SJSA1 (cell line): ENCODE measurements at places on chromosomes 11 and 22. TPM values are rescaled to one million over a fixed set of nuclear protein-coding genes. Genes with fewer than 3 reads are reported as not detected.

Gene EHF
- 0.22 TPM in 1 of 2 replicates, not detected in the other for total RNA-seq

Gene COPB1
- total RNA-seq: 324 and 423 TPM in 2 replicates

Gene TEX54
- total RNA-seq: not detected in 2 replicates

Gene FAM83F
- total RNA-seq: not detected in 2 replicates

- peak overlapping the region; percentile 58 for H3K27ac ChIP-seq
- H3K4me3 ChIP-seq: no peak overlapping the region
- DNase-seq: peak; percentile 76
- H3K4me1 ChIP-seq: peaks cover 96% of the 10 kb centered on the region
Measured at GRCh38 chr22:30208631-30209603, 37.6 kb downstream of the LIF start.

- no peak for DNase-seq
- H3K4me1 ChIP-seq: no peaks in the 10 kb centered on the region
- H3K27ac ChIP-seq: no peak overlapping the region
- H3K27me3 ChIP-seq: no peaks in the 10 kb centered on the region
Measured at GRCh38 chr11:32288276-32288675, 147.1 kb downstream of the WT1 start.

DNA sequence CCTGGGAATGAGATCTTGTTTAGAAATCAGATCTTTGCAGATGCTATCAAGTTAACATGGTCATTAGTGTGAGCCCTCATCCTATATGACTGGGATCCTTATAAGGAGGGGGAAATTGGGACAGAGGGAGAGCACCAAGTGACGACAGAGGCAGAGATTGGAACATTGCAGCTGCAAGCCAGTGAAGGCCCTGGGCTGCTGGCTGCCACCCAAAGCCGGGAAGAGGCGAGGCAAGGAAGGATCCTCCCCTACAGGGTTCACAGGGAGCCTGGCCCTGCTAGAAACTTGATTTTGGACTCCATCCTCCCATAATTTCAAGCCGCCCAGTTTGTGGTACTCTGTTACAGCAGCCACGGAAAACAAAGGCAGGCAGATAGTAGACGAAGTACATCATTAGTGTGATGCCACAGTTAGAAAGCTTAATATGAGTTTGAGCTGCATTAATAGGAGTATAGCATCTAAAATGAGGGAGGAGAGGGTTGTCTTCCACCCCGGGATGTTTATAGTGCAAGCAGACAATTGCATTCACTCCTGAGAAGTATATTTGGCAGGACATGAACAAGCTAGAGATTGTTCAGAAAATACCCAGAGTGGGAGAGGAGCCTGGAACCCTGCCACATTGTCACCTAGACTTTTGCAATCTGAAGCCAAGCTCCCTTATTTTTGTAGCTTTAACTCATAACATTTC, 56.8 kb upstream of the CLMP start:
- H3K27me3 ChIP-seq: no peaks in the 10 kb centered on the region
- peaks cover 3% of the 10 kb centered on the region; the same call in 1 of the 2 replicates for H3K4me1 ChIP-seq
- H3K4me3 ChIP-seq: no peak overlapping the region
- no peaks in the 10 kb centered on the region for H3K36me3 ChIP-seq
- DNase-seq: no peak
- no peak overlapping the region for H3K27ac ChIP-seq

DNA sequence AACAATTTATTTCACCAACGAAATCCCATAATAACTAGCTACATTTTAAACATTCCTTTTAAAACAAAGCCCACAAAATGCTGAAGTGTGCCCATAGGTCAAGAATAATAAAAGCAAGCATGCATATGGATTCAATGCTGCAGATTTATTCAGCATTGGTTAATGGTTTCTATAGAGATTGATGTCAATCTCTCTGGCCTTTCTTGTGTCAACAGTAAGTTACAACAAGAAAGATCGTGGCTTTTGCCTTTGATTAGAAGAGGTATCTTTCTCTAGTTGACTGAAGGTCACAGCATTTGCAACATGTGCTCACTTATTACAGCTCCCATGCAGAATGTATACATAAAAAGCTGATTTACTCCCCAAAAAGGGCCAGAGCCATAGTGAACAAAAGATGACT, 1.4 kb upstream of the SOX6 start:
- H3K4me3 ChIP-seq: no peak overlapping the region
- H3K27ac ChIP-seq: no peak overlapping the region
- no peaks in the 10 kb centered on the region for H3K36me3 ChIP-seq
- H3K4me1 ChIP-seq: peaks cover 27% of the 10 kb centered on the region
- H3K27me3 ChIP-seq: no peaks in the 10 kb centered on the region
- DNase-seq: no peak

DNA sequence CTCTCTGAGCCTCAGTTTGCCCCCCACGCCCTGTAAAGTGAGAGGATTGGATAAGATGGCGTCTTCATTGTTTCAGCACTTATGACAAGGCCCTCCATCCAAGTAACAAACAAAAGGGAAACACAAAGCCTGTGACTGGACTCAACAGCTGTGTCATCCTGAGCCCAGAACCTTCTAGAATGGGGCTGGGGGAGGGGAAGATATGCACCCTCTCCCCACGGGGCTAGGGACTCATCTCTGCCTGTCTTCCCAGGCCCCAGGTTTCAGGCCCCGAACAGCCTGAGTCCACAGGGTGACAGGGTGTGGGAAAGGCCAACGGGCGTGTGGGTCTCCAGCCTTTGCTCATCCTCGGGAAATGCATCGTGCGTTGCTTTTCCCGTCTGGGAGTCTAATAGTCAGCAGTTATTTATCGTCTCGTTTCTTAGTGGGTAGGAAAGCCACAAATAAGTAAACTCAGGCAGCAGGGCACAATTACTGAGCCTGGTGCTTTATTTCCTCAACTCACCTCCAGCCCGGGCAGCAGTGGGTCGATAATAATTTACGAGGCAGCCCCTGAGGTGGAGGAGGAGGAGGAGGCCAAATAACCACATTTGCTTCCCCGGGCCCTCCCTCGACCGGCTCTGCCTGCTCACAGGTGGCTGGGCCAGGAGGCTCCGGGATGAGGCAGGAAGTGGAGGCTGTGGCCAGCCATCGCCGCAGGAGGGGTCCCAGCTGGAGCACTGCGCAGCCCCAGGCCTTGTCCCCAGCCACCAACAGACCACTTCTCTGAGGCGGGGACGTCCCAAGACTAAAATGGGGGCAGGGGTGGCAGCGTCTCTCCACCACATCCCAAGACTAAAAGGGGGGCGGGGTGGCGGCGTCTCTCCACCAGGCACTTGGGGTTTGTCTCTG, 54.4 kb downstream of the FLRT1 start:
- peaks cover 31% of the 10 kb centered on the region for H3K4me1 ChIP-seq
- H3K27ac ChIP-seq: no peak overlapping the region; the same call in 1 of the 2 replicates
- peak; percentile 26 for DNase-seq
- H3K4me3 ChIP-seq: no peak overlapping the region
- H3K36me3 ChIP-seq: no peaks in the 10 kb centered on the region

DNA sequence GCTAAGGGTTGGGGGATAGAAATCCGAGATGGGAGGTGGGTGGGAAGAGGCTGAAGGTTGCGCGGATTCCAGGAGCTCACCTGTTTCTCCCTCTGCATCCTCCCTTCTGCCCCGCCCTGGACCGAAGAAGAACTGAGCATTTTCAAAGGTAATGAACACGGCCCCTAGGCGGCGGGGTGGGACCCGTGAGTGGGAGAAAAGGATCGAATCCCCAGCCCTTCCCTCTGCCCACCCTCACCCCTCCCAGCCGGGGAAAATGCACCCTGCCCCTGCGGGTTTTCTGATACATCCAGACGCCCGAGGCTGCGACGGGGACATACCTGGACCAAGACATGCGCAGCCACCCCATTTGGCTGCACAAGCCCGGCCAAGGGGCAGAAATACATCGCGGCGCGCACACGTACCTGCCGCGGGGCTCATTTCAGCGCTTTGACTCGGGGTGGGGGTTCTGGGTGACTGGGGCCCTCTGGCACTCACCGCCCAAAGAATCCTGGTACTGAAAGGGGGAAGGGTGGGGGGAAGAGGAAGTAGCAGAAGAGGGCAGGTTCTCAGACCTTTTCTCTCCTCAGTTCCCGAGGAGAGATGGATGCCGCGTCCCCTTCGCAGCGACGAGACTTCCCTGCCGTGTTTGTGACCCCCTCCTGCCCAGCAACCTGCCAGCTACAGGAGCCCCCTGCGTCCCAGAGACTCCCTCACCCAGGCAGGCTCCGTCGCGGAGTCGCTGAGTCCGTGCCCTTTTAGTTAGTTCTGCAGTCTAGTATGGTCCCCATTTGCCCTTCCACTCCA, 6.0 kb downstream of the VSIG2 start:
- DNase-seq: no peak
- H3K4me1 ChIP-seq: peaks cover 23% of the 10 kb centered on the region
- H3K27ac ChIP-seq: no peak overlapping the region
- H3K27me3 ChIP-seq: no peaks in the 10 kb centered on the region
- H3K4me3 ChIP-seq: no peak overlapping the region

DNA sequence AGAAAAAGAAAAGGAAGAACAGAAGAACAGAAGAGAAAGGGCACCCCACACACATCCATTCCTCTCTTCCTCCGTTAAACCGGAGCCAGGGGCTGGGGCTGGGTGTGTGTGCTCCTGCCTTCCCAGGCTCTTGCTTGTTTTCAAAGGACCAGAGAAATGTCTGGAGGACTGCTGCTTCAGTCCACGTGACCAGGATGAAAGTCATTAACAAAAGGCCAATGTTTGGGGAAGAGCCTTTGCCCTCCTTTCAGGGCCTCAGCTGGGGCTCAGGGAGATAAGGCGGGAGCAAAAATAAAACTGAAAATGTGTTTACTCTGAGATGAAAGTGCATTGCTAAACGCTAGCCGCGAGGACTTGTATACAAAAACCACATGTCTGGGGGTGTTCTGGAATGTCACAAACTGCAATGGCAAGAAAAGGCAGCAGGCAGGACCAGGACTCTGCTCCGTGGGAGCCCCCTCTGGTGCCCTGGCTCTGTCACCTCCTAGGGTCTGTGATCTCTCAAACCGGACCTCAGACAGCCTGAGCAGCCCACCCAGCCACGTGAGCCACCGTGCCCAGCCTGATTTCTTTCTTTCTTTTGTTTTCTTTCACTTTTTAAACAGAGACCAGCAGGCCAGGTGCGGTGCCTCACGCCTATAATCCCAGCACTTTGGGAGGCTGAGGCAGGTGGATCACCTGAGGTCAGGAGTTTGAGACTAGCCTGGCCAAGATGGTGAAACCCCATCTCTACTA, 31.6 kb upstream of the MYH9 start:
- H3K27me3 ChIP-seq: no peaks in the 10 kb centered on the region
- H3K36me3 ChIP-seq: no peaks in the 10 kb centered on the region
- H3K27ac ChIP-seq: peak overlapping the region; percentile 46
- H3K4me1 ChIP-seq: peaks cover 56% of the 10 kb centered on the region

GRCh38 chr22:27514601-27515523, 286.7 kb downstream of the MN1 start:
- H3K27me3 ChIP-seq: no peaks in the 10 kb centered on the region
- H3K27ac ChIP-seq: no peak overlapping the region
- no peak overlapping the region for H3K4me3 ChIP-seq

- peak overlapping the region; percentile 86 for H3K27ac ChIP-seq
- DNase-seq: no peak
- H3K36me3 ChIP-seq: no peaks in the 10 kb centered on the region
- no peaks in the 10 kb centered on the region for H3K27me3 ChIP-seq
Measured at GRCh38 chr11:117328375-117329010, 839 bp downstream of the CEP164 start.

DNA sequence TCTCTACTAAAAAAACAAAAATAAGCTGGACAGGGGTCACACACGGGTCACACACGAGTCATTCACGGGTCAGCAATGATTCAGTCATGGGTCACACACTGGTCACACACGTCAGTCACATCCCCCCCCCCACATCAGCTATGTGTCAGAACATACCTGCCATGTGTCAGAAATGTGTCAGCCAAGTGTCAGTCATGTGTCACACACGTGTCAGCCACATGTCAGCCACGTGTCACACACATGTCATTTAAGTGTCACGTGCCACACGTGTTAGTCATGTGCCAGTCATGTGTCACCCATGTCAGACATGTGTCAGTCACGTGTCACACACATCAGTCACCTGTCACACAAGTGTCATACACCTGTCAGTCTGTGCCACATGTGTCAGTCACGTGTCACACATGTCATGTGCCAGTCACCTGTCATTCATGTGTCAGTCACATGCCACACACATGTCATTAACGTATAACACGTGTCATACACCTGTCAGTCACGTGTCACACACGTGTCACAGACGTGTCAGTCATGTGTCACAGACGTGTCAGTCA, 28.7 kb upstream of the MMP20 start:
- H3K36me3 ChIP-seq: no peaks in the 10 kb centered on the region
- H3K27ac ChIP-seq: no peak overlapping the region
- no peak overlapping the region for H3K4me3 ChIP-seq
- H3K4me1 ChIP-seq: no peaks in the 10 kb centered on the region

DNA sequence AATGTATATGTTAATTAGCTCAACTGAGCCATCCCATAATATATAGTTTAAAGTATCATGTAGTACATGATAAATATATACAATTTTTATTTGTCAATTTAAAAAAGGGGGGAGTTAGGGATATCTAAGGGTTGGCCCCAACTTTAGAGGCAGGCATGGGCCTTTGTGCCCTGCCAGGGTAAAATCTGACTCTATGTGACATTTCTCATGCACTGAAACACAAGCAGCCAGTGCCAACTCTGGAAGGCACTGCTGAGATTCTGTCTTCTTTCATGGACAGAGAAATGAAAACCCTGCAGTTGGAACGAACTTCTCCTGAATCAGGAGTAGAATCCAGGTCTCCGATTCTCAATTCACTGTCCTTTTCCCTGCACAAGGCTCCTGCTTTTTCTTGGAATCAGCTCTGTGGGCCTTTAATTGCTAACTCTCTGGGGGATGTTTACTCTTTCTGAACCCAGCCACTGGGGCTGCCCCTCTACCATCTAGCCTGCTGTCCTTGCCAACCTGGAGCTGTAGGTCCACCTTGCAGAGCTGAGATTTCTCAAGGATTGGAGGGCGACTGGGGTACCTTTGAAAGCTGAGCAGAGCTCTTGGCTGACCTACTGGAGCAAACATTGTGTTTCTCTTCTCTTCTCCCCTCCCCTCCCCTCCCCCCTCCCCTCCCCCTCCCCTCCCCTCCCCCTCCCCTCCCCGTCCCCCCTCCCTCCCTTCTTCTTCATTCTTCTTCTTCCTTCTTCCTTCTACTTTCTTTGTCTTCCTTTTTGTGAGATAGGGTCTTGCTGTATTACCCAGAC, 26.7 kb downstream of the SLC5A1 start:
- H3K4me1 ChIP-seq: peaks cover 3% of the 10 kb centered on the region; the same call in 1 of the 2 replicates
- DNase-seq: no peak
- H3K27ac ChIP-seq: no peak overlapping the region
- no peaks in the 10 kb centered on the region for H3K36me3 ChIP-seq
- peaks cover 25% of the 10 kb centered on the region for H3K27me3 ChIP-seq

DNA sequence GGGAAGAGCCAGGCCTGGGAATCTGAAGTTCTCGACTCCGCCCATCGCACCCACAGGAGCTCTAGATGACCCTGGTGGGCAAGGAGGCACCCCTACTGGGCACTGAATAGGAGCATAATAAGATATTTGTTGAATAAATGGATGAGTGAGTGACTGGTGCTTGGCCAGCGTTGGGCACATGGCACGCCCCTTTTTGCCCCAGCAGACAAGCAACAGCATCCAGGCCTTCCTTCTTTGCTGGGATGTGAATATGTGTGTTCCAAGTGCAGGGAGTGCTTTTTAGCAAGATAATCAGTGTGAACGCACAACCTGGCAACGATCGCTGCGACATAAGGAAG, 443 bp upstream of the CELF1 start:
- peaks cover 10% of the 10 kb centered on the region for H3K4me1 ChIP-seq
- no peak overlapping the region for H3K27ac ChIP-seq
- peaks cover 37% of the 10 kb centered on the region for H3K36me3 ChIP-seq
- no peak for DNase-seq
